ENCODE measurements at places on chromosomes 6 and 20.

DNA sequence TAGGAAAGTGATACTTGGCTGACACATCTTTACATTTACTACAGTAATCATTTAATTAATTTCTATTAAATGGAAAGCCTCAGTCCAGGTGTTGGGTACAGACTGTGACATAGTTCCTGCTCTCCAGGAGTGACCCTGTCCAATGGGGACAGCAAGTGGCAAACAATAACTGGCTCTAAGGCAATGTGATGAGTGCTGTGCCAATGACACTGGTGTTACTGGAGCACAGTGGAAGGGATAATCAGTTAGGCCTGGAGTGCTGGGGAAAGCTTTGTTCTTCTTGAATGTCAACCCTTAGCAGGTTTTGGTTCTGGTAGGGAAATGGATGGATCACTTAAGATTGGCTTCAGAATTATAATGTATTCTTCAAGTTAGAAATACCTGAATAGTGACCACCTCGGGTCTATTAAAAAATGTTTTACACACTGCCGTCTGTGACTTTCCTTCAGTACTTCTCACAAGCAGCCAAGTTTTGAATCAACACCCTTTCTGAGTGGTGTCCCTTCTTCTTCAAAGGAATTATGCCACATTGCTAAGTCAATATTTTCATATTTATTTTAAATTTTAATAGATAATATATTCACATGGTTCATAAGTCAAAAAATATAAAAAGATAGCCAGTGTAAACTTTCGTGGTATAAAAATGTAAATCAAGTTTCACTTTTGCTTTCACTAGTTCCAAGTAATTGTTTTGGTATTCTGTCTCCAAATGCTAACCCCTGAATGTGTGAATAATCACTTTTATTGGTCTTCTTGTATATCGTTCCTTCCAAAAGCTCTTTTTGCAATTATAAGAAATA lies 9.6 kb downstream of the CMTR1 start:
- DNase-seq, result no peak

DNA sequence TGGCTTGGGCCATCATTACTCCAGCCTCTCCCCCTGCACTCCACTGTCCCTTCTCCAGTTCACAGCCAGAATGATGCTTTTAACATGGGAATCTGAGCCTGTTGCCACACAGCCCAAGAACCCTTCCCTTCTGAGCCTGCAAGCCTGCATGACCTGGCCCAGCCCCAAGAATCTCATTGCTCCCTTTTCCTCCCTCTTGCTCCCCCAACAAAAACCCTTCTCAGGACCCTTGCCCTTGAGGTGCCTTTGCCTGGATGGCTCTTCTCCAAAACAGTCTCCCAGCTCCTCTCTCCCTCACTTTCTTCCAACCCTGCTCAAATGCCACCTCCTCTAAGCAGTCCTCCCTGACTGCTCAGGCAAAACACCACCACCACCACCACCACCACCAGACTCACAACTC lies 157.2 kb downstream of the ANKRD60 start:
- DNase-seq, result no peak

GRCh38 chr20:8309634-8310033 lies 177.6 kb downstream of the PLCB1 start:
- no peak for DNase-seq

DNA sequence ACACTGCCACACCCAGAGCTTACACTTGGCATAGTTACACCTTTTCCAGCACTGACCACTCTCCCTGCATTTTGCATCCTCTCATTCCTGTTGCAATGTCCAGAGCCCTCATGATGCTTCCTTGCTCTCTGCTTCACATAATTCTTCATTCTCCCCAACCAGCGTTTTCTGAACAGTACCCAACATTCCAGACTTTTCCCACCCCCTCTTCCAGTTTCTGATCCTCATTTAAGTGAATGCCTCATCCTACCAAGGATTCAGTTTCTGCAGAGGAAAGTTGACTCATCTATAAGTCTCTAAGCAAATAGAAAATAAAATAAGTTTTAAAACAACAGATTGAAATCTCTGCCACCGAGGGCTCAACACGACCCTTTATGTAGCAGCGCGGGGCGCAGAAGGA lies 321.3 kb upstream of the TCF21 start:
- no peak for DNase-seq

GRCh38 chr6:72621291-72622093 lies at the start of gene KCNQ5:
Gene KCNQ5, plus strand, starts transcription at chr6:72622064.
- no peak for DNase-seq

DNA sequence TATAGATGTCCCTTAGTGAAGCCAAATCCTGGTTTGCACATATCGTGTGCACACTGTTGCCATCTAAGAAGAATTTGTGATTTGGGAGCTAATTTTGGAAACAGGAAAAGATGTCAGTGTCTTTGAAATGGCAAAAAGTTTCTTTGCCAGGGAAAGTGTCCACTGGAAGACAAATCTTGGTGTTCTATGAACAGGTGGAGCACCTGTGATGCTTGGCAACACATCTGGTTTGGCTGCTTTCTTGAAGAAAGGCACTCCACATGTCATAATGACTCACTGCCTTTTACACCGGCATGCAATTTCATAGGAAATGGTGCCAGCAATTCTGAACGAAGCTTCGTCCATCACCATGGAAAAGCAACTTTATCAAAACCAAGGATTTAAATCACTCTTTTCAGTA lies 1040.0 kb upstream of the MAP3K7 start:
- no peak for DNase-seq

DNA sequence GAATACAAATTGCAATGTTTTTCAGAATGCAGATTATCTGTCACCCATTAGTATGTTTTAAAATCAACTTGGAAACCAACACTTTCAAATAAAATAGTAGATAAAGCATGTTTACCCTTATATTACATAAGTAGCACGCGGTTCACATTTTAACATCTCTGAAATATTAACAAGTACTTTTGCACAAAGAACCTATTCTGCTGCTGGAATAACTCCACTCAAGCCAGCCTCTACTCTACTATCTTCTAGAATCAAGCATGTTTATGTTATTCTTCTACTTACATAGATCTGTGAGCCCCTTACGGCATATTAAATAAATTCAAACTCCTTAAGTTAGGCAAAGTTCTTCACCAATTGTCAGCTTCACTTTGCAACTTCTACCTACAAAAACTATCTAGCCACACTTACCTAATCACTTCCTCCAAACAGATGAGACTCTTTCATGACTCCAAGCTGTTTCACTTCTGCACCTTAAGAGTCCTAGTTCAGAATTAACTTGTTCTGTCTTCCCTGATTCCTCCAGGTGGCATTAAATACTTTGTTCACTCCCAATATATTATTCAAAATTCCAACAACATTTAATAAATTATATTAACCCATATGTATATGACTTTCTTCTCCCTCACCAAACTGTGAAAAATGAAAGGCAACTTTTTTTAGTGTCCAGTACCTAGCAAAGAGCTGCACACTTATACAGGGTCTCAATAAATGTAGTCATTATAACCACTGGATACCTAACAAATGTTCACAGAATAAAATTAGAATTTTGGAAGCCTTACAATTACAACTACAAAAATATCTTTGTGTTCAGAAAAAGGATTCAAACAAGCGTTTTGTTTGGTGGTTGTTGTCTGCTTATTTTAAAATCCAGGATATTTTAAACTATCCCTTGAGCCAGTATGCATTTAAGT lies 12.1 kb downstream of the CEP85L start:
- DNase-seq, result no peak

DNA sequence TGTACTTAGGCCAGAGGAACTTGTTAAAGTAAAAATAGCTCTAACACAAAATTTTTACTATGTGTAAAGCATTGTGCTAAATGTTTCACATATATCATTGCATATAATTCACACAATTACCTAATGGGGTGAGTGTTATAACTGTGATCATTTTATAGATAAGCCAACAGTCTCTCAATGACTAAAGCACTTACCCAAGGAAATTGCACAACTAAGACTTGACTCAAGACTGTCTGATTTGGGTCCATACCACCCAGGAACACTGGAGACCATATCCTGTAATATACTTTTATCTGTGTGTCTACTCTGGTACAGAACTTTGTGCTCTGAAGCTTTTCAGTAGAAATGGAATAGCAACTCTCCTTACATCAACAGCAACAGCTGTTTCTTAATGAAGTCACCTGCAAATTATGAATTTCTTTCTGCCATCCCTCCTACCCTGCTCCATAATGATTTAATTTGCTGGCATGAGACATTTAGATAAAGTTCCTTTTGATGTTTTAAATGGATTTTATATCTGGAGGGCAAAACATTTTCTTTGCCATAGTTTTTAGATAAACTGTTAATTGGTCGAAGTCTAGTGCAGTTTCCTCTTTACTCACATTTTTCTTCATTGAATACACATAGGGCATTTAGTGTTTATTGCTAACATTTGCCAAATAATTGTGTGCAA lies 47.5 kb downstream of the TSPYL4 start:
- DNase-seq, result peak; percentile 5

- DNase-seq, result no peak
Measured at GRCh38 chr20:49292010-49292409, 14.2 kb upstream of the ZNFX1 start.

DNA sequence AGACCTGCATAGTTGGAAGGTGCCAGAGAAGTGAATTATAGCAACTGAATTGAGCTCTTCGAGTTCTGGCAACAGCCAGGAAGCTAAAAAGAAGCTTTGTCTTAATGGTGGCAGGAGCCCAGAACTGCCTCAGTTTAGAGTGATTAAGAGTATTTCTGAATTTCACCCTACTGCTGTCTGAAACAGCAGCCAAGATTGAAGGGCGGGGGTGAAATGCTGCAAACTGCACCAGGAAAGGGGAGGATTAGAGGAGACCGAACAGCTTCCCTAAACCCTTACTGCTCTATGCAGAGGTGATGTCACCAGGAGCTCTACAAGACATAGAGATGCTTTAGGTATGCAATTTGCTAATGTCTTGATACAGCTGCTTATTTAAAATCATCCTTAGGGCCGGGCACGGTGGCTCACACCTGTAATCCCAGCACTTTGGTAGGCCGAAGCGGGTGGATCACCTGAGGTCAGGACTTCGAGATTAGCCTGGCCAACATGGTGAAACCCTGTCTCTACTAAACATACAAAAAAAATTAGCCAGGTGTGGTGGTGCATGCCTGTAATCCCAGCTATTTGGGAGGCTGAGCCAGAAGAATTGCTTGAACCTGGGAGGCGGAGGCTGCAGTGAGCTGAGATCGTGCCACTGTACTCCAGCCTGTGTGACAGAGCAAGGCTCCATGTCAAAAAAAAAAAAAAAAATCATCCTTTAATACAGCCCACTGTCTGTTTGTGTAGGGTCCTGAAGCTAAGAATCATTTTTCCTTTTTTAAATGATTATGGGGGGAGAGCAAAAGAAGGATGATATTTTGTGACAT lies 91.7 kb upstream of the IYD start:
- no peak for DNase-seq

DNA sequence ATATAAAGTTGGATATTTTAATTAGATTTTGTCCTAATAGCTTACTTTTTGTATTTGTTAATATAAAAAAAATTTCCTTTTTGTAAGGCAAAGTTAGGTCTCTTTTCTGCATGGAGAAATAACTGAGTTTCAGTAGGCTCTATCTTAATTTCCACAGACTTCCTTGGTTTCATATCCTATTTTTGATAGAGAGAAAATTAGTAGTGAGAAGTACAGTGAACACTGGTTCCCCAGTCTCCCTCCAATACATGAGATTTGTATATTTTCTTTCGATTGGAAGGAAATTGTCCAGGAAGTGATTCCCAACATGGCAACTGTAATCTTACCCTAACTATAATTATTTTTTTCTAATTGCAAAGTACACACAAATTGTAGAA lies 26.4 kb downstream of the TRIM27 start:
- DNase-seq, result no peak

DNA sequence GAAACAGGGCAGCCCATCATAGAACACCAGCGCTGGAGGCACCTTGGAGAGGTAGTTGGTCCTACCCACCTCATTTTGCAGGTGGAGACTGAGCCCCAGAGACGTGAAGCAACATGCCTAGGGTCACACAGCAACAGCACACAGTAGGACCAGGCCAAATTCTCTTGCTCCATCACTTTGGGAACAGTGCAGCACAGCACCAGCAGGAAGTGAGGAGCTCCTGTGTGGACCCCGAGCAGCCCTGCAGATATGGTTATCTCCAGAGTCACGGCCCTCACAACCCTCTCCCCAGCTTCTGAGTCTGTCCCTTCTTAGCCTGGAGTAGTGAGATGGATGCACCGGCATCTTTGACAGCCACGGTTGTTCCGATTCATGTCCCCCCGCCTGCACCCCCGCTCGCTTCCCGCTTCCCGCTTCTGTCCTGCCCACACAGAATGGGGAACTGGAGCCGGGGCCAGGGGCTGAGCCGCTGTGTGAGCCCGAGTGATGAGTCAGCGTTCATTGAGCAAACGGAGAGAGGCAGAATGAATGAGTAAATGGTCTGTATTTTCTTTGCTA lies 72.6 kb upstream of the DUSP22 start:
- DNase-seq, result peak; percentile 86

DNA sequence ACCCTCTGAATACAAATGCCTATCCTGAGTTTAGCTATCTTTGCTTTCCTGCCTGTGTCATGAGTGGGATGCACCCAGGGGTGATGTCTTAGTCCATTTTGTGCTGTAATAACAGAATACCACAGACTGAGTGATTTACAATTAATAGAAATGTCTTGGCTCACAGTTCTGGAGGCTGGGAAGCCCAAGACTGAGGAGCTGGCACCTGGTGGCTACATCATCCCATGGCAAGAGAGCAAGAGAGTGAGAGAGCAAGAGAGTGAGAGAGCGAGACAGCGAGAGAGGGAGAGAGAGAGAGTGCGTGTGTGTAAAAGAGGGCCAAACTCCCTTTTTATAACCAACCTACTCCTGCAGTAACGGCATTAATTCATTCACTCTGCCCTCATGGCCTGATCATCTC lies 76.8 kb downstream of the PRDM1 start:
- DNase-seq, result no peak

DNA sequence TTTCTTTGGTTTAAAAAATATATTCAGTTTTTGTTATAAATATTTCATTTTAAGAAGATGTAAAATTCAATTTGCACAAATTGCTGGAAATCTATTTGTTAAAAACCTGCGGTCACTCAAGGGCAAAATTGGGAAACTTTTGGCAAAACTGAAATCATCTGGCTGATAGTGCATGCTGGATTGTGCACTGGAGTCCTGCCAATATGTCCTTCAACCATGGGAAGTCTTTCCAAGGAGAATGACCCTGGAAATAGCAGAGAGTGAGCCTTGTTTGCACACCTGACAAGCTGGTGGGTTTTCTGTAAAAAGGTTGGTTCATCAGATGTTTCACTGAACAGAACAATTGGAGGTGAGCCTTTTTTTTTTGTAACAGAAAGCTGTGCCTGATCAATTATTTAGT lies 413.5 kb downstream of the BTBD3 start:
- DNase-seq, result no peak
